ENCODE measurements at places on chromosomes 1 and 21.

- DNase-seq, result no peak
Measured at GRCh38 chr1:3898994-3899753, 898 bp downstream of the C1orf174 start.

GRCh38 chr1:66444438-66445265 is 89.3 kb upstream of the SGIP1 start:
- no peak for DNase-seq

- no peak for DNase-seq
Measured at GRCh38 chr1:219858980-219859379, 69.4 kb downstream of the SLC30A10 start.

- no peak for DNase-seq
Measured at GRCh38 chr1:84271441-84272151, 29.9 kb upstream of the SAMD13 start.

- no peak for DNase-seq
Measured at GRCh38 chr1:247448107-247448791, 9.7 kb downstream of the OR2B11 start.

DNA sequence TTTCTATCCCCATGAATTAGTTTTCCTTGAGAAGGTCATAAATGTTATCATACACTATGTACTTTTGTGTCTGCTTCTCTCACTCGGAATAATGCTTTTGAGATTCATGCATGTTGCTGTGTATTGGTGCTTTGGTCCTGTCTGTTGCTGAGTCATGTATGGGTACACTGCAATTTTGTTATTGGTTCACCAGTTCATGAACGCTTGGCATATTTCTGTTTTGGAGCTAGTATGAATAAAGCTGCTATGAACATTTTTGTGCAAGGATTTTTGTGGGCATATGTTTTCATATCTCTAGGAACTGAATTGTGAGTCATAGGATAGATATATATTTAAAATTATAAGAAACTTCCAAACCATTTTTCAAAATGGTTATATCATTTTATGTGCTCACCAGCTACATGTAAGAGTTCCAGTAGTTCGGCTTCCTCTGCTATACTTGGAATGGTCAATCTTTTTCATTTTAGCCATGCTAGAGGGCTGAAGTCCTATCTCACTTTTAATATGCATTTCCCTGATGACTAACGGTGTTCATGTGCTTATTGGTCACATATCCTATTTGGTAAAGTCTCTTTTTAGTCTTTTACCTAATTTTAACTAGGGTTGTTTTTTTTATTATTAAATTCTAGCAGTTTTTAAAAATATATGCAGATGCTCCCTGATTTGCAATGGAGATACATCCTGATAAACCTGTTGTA is 38.2 kb downstream of the ETS2 start:
- DNase-seq, result no peak

DNA sequence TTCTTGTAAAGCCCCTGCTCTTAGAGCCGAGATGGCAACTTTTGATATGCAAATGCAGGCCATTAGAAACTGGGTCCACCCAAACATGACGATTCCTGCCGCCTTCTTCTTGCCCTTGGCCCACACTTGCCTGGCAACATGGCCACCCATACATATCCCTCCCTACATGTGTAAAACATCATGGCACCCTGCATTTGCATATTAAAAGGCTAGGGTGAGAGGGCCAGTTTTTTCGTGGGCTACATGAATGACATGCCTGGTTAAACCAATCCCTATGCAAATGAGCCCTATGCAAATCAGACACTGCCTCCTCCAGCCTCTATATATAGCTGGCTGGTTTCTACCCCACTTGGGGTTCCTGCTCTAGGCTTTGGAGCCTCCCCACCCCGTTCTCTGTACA is 18.8 kb downstream of the PLA2G2A start:
- no peak for DNase-seq

DNA sequence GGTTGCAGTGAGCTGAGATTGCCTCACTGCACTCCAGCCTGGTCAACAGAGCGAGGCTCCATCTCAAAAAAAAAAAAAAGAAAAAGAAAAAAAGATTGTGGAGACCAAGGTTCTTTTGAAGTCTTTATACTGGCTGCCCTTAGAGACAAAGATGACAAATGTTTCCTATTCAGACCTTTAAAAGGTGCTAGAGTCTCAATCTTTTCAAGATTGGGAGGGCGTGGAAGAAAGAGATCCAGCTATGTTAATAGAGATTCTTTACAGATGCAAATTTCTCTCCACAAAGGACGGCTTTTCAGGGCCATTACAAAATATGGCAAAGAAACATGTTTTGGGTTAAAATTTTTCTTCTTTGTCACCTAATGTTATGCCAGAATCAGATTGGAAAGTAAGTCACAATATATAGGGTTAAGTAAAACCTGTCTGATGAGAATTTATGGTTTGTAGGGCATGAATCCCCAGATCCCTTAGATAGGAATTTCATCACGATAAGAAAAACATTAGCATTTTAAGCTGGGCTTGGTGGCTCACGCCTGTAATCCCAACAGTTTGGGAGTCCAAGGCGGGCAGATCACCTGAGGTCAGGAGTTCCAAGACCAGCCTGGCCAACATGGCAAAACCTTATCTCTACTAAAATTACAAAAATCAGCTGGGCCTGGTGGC is 13.0 kb upstream of the MORC3 start:
- DNase-seq, result no peak

DNA sequence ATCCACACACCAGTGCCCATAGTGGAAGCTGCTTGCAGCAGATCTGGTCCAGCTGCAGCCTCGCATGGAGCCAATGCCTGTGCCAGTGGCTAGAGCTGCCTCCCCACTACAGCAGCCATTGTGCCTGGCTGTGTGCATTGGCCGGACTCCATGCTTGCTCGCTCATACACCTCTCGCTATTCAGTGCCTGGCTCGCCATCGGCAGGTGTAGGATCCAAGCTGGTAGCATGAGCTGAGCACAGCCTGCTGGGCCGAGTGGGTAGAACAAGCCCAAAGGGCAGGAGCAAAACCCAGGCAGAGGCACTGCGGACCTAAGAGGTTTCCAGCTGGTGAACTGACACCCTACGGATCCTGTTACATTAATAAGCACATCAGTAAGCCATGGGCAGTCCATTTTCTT is 1184.1 kb downstream of the AMY1C start:
- DNase-seq, result no peak

DNA sequence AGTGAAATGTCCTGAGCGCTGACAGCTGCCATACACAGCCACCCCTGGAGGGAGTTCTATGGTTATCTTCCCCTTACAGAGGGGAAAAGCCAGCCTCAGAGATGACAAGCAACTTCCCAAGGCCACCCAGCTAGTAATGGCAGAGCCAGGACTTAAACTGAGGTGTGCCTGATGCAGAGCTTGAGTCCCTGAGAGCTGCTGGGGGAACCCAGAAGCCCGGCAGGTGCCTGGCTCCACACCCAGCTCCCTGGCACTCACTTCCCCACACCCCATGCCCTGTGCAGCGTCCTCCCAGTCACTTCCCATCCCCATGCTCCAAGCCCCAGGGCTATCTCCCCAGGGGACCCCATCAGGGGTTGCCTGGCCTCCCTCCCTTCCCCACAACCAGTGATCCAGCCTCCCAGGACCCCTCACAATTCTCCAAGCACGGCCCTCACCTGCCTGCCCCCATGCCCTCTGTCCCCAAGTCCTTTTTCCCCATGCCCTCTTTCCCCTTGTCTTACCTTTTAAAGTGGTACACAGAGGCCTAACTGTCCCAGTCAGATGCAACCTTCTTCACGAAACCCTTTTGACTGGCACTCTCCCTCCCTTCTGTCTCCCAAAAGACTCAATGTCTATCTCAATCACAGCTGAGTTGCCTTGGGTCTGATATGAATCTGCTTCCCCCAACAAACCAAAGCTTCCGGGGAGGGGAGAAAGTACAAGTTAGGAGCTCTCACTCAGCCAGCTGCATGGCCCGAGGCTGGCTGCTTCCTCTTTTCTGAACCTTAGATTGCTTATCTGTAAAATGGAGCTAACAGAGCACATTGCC is 39.8 kb upstream of the LRP8 start:
- DNase-seq, result peak; percentile 30

GRCh38 chr1:118902299-118902698 is 85.8 kb downstream of the TBX15 start:
- no peak for DNase-seq

DNA sequence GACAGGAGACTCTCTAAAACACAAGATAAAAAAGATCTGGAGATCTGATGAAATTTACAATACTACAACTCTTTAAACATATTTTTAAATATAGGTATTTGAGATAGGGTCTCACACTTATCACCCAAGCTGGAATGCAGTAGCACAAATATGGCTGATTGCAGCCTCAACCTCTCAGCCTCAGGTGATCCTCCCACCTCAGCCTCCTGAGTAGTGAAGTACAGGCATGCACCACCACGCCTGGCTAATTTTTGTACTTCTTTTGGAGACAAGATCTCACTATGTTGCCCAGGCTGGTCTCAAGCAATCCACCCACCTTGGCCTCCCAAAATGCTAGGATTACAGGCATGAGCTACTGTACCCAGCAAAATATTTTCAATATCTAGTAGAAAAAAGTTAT is 170.0 kb upstream of the NR5A2 start:
- no peak for DNase-seq

GRCh38 chr1:201775380-201775779 is 53.6 kb upstream of the IPO9 start:
- no peak for DNase-seq

DNA sequence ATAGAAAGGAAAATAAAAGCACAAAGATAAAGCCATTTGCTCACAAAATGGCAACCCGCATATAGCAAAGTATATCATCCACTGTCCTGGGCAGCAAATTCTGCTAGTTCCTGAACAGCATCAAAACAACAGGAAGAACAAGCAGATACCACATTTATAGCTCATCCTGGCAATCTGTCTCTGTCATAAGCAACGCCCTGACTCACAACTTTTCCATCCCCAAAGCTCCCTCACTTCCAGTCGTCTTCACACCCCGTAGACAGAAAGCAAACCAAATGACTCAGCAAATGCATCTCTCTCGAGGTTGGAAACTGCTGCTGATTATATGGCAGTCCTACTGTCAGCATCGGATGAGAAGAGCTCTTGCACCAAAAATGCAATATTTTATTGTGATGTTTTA is 65.8 kb downstream of the AK5 start:
- no peak for DNase-seq

DNA sequence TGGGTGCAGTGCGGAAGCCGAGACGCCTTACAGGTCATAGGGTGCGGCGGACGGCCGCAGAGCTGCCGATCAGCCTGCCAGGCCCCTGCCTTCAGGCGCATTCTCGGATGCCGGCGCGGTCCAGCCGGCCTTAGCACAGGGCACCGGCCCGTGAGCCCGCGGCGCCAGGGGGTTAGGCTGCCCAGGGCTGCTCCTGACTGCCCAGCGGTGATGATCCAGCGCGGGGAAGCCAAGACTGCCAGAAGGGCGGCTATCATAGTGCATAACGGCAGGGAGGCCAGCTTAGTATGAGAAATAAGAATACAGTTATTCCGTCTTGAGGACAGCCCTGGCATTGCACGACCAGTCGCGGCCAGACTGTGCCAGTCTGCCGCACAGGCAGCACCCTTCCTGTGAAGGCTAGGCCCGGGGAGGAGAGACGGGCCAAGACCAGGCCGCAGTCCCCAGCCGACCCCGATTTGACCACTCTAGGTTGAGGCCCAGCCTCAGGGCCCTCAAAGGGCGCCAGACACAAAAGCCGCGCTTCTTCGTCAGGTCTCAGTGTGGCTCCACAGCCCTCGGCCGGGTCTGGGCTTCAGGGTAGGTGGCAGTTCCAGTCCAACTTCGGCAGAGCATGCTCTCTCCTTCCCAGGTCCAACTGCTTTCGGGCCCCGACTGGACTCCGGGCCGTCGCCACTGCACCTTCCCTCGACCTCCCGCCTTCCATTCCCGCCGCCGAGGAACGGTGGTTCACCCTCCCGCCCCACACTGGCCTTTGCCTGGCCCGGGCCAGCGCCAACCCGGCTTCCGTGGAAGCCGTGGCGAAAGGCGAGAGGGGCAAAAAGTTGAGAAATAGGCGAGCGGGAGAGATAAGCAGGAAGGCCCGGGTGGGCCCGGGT is 829 bp downstream of the ALX3 start:
- DNase-seq, result no peak

- no peak for DNase-seq
Measured at GRCh38 chr1:185074307-185074706, 28.9 kb downstream of the RNF2 start.
